ENCODE measurements at places on chromosomes 2 and 18.

GRCh38 chr2:118345465-118345864 is 257.2 kb downstream of the INSIG2 start:
- DNase-seq = no peak

- DNase-seq = no peak
Observed at GRCh38 chr2:175769200-175769599, 232.9 kb downstream of the LNPK start.

- no peak for DNase-seq
Observed at GRCh38 chr18:31261792-31262582, 56.0 kb upstream of the DSG1 start.

DNA sequence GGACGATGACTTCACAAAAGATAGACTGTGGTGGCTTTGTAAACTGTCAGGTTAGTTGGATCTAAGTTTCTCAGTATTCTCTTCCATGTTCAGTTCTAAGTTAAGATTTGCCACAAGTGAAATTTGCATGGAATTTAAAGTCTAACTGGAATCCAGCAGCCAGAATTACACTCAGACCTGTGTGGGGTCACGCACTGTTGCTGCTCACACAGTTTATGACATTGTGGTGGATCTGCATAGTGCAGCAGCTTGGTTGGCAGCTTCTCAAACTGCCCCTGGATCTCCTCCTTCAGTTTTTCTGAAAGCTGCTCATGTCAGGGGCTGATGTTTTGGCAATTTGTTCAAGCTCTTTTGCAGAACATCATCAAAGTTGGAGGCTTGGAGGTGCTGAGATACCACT is 228.1 kb upstream of the KCNJ3 start:
- no peak for DNase-seq

DNA sequence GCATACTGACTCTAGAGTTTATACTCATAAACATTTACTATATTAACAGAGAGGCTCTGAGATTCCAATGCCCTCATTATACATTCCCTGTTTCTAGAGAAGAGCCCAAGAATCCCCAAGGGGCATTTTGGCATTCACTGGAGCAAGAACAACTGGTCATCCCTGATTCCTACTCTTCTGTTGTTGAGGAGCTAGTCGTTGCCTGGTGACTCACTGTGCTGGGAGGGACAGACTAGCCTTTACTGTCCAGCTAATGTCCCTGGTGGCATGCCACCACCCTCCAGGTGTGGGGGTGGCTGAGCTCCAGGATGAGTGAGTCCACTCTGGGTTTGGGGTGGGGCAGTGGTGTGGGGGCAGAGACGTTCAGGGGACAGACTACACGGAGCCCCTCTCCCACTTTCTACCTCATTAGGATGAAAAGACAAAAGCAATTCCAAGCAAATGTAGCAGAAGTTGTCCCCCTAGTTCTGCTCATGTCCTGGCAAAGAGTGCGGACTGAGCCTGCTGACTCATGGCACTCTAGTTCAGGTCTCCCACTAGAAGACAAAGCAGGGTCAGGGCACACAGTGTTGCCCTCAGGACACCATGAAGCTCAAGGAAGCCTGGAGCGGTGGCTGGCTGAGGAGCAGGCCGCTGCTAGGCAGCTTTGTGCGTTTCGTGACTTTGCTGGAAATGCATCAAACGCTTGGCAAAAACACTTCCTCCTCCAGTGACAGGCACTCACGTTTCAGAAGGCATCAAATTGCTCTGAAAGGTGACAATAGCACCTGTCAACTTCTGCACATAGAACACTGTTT is 49.4 kb downstream of the RHOB start:
- no peak for DNase-seq

GRCh38 chr2:42324949-42325348 is 36.1 kb downstream of the COX7A2L start:
- DNase-seq = no peak

- DNase-seq = no peak
Observed at GRCh38 chr2:36404318-36404717, 48.7 kb downstream of the CRIM1 start.

DNA sequence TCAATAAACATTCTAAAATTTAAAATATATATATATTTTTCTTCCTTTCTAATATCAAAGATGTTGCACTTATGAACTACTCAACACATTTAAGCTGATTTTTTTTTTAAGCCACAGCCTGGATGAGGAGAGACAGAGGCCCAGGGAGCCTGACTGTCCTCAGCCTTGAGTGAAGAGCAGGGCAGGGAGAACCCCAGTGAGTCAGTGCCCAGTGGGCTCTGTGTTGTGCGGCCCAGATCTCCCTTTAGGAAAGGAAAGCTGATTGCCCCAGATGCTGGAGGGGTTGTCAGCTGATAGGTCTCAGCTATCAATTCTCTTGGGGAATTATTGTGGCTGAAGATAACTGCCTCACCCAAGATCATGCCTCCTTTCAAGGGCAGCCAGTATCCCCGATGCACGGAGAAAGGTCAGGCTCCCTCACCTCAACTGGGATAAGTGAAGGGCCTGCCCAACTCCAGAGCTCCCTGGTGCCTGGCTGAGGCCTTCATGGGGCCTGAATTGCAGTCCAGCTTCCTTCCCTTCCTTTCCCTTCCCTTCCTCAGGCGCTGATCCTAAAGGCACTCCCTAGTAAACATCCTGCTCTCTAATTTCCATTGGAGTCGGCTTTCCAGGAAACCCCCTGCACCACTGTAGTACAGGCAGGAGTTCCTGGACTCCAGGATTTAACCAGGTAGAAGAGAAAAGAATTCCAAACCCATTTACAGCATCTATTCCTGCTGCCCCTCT is 106.9 kb upstream of the ATL2 start:
- no peak for DNase-seq

DNA sequence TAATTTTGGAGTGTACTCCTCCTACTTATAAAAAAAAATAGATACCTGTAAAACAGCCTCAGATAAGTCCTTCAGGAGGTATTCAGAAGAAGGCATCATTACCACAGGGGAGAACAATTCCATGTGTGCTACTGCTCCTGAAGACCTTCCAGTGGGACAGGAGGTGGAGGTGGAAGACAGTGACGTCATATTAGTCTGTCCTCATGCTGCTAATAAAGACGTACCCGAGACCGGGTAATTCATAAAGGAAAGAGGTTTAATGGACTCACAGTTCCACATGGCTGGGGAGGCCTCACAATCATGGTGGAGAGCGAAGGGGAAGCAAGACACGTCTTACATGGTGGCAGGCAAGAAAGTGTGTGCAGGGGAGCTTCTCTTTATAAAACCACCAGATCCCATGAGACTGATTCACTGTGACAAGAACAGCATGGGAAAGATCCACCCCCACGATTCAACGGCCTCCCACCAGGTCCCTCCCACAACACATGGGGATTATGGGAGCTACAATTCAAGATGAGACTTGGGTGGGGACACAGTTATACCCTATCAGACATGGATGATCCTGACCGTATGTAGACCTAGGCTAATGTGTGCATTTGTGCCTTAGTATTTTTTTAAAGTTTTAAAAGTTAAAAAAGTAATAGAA is 98.4 kb downstream of the NDUFA10 start:
- no peak for DNase-seq

Data from AG04450 (cell line).